ENCODE measurements at places on chromosomes 3 and 15.
A peak's percentile ranks its signal among the peaks of the same experiment; 100 is the strongest.

- DNase-seq = no peak
Measured at GRCh38 chr15:65365229-65365628, 12.6 kb downstream of the IGDCC3 start.

DNA sequence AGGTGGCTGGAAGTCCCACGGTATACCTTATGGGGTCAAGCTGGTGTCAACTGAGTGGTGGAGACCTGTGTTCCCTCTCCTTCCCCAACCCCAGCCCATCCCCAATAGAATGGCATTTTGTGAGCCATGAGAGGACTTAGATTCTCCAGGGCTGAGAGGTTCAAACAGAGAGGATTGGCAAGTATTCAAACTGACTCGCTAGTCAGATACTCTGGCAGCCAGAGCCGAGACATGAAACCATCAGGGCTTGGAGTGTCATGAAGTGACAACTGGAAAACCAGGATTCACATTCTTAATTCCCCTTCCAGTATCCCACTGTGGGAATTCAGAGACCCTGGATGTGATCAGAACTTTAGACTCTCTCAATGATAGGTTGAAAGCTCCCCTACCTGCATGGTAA, 159.4 kb upstream of the SNTN start:
- DNase-seq = no peak

- DNase-seq = no peak
Measured at GRCh38 chr3:24160424-24161095, 215.5 kb downstream of the NR1D2 start.

DNA sequence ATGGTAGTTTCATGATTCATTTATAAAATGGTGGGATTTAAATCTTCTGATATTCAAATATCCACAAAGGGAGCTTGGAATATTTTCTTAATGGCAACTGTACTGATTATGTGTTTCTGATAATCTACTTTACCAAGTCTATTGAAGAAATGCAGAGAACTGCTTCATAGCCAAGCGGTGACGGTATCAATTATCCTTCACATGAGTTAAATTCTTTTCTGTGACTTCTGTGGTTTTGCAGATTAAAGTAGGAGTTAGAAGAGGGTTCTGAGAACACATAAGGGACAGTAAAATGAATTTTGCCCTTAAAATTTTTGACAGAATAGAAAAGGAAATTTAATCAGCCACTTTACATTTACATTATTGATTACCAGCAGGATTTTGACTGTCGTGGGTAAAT, 563.2 kb downstream of the GBE1 start:
- no peak for DNase-seq

- no peak for DNase-seq
Measured at GRCh38 chr3:14962762-14963161, 15.4 kb downstream of the NR2C2 start.

DNA sequence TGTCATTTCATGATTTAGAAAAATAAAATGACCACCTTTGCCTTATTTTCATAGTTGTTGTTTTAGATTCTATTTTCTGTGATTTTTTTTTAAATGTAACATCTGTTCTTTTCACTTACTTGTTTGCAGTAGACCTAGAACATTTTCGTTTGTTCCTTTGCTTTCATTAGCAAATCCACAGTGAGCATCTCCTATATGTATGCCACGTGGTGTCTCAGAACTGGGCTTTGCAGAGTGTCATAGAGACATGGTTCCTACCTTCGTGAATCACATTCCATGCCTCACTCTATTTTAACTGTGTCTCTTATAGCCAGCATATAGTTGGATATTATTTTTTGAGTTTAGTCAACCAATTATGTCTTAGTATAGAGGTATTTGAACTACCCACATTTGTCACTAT, 118.2 kb downstream of the KLF13 start:
- DNase-seq = no peak

- DNase-seq = no peak
Measured at GRCh38 chr3:10332481-10333348, 11.8 kb upstream of the SEC13 start.

DNA sequence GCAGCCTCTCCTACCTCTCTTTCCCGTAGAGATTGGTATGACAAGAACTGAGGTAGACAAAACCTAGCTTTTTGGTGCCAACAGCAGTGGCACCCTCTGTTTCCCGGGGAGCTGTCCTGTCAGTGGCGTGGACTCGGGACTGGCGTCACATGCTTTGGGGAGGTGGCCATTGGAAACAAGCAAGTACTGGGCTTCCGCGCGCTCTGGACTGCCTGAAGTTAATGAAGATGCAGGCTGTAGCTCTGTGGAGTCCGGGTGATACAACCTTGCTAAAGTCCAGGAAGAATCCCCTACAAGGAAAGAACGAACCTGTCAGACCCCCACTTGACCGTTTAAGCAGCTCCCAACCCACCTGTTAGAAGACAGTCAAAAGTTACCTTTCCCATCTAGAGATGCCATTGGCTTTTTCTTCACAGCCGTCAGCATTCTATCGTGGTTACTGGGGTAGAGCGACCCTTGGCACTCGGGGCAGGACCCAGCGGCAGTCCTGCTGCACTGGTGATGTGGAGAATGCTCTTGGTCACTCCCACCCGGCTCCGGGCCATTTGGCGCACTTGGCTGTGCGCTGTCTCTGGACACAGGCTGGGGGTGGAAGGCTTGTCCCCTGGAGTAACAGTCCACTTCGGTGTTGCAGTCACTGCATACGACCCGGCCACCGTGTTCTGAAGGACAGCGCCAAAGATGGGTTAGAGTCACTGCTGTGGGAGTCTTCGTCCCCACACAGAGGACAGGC, 120.5 kb downstream of the LRIG1 start:
- DNase-seq = no peak

- DNase-seq = peak; percentile 57
Measured at GRCh38 chr3:142993958-142994442, 7.4 kb upstream of the U2SURP start.

DNA sequence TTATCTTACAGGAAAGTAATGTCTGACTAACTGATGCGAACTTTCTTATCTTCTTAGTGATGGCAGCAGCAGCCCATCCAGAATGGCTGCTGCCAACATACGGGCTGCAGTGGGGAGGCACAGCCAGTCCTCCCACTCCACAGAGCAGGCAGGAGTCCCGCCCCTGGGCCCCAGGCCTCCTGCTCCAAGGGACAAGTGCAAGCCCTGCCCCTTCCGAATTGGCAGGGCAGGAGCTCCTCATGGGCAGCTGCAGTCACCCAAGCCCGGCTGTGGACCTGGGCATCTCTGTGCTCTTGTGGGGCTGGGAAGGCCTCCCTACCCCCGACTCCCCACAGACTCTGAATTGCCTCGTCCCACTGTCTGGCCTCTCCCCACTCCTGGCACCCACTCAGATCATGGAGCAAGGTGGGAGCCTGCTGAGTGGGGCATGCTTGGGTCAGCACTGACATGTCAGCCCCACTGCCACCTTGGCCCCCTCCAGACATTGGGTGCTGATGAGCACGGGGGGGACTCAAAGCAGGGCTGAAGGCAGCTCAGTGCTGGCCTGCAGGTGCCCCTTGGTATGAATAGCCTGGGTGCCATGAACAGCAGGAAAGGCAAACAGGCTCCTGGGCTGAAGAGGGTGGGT, 618.9 kb upstream of the KCNMB2 start:
- DNase-seq = no peak

- no peak for DNase-seq
Measured at GRCh38 chr3:134737516-134737915, 57.5 kb upstream of the EPHB1 start.

DNA sequence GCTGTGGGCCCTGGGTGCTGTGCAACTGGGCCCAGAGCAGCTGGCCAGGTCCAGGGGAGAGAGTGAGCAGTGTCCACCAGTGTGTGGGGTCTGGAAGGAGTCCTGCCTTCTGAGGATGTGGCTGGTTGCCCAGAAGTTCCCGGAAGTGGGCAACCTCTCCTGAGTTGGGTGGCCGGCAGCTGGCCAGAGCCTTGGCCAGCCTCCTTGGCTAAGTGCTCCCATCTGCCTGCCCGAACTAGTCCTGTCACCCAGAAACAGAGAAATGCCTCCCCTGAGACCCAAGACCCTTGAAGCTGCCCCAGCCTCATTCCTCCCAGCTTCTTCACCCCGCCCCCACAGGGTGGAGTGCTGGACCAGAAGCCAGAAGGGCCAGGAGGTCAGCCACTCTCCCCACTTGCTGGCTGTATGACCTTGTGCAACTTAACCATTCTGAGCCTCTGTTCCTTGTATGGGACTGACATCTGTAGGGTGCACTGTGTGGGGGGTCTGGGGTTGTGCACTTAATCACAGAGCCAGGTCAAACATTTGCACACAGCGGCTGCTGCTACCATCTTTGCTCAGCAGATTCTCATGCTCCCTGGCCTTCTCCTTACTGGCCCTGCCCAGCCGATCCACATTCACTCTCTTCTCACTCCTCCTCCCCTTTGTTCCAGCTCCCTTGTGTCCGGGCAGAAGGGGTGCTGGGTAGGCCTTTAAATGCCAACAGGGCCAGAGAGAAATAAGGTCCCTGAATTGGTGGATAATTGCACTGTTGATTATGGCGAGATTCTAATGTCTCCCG, 7.5 kb upstream of the ALAS1 start:
- DNase-seq = no peak

Data from stimulated activated CD4-positive, alpha-beta T cell treated with anti-CD3 and anti-CD28 coated beads, Interleukin-1b, Interleukin-23, amount 100 ng/mL, for 48 hours (primary cell).